ENCODE measurements at places on chromosomes 5 and 9.

DNA sequence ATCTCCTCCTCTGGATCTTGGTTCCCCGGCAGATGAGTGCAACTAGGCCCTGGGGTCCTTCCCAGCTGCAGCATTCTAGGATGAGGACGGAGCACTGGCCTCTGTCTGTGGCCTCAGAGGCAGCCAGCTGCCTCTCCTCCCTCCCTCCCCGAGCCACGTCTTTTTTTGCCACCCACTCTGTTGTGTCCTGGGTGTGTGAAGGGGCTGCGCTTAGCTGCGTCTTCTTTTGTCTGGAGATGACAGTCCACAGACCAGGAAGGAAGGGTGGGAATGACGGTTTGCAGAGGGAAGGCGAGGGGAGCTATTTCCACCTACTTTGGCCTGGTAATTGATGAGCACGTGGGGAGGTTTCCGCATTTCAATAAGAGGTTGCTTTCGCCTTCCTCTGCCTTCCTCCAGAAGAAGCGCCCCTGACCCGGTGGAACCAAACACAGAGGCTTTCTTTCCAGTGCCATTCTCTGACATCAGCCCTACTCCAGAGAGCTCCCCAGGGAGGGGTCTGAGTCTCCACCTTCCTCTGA lies 34.5 kb upstream of the GABRP start:
- DNase-seq, result no peak

DNA sequence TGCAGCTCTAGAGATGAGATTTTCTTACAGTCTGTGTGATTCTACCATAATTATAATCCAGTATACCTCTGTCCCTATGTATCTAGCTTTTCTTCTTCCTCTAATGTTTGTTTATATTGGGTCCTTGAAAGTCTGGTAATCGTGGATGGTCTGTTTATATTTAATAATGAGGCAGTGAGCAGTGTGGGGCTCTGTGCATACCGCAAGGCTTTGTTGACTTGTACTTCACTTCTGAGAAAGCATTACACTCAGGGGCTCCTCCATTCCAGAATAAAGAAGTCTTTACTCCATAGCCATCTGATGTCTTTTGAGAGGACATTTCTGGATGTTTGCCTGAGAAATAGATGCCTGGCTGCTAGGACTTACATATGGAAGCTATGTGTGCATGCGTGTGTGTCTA lies 4.5 kb upstream of the MPDZ start:
- no peak for DNase-seq

DNA sequence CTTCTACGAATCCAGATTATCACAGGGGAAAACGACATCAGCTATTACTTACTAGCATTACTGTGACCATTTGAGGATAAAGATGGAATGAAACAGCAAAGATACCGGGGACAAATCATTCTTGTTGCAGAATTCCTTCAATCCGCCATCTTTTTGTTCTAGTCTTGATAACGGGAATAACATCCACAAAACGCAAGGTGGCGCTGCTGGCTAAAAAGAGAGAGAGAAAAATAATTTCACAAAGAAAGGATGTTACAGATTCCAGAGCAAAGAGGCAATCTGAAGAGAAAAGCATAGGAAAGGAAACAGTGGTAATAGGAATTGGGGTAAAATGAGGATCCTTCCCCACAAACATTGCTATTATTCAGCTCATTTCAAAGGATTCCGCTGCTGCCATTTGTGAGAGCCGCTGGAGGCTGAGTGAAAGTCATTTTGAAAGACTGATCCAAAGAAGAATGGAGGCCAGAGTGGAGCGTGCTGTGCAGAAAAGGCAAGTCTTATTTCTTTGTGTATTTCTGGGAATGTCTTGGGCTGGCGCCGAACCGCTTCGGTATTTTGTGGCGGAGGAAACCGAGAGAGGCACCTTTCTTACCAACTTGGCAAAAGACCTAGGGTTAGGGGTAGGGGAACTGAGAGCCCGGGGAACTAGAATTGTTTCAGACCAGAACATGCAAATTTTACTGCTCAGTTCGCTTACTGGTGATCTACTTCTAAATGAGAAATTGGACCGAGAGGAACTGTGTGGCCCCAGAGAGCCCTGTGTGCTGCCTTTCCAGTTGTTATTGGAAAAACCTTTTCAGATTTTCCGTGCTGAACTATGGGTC lies at the start of gene PCDHB7:
Gene PCDHB7, plus strand, starts transcription at position 264 of the 824 bp plus-strand sequence. Its CDS starts 192 bp downstream, at position 456.
- peak; percentile 18 for DNase-seq

- DNase-seq, result peak; percentile 24
These were observed 21.0 kb upstream of the SCGB3A2 start for GRCh38 chr5:147857302-147858129.

GRCh38 chr5:141850244-141850768 lies 27.9 kb downstream of the PCDH1 start:
- peak; percentile 48 for DNase-seq

- DNase-seq, result no peak
These were observed 62.7 kb upstream of the GRAMD2B start for GRCh38 chr5:126360467-126360866.

DNA sequence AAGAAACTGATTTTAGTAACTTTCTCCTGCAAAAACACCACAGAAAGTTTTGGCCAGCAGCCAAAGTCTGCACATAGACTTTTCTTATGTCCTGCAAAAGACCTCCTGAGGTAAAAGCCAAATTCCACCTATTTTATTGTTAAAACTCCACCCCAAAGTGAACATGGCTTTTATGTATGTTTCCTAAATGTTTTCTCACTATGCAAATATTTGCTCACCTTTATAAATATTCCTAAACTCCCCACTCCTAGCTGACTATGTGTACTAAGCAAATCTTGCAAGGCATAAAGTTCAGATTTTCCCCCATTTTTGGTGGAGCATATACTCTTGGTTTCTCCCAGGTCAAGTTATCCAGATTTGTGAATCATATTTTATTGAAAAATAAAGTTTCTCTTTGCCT lies 446.2 kb downstream of the DNAH5 start:
- no peak for DNase-seq

- no peak for DNase-seq
These were observed 20.8 kb downstream of the CPLX2 start for GRCh38 chr5:175892015-175892800.

- no peak for DNase-seq
These were observed 10.0 kb downstream of the CRAT start for GRCh38 chr9:129100383-129101169.

DNA sequence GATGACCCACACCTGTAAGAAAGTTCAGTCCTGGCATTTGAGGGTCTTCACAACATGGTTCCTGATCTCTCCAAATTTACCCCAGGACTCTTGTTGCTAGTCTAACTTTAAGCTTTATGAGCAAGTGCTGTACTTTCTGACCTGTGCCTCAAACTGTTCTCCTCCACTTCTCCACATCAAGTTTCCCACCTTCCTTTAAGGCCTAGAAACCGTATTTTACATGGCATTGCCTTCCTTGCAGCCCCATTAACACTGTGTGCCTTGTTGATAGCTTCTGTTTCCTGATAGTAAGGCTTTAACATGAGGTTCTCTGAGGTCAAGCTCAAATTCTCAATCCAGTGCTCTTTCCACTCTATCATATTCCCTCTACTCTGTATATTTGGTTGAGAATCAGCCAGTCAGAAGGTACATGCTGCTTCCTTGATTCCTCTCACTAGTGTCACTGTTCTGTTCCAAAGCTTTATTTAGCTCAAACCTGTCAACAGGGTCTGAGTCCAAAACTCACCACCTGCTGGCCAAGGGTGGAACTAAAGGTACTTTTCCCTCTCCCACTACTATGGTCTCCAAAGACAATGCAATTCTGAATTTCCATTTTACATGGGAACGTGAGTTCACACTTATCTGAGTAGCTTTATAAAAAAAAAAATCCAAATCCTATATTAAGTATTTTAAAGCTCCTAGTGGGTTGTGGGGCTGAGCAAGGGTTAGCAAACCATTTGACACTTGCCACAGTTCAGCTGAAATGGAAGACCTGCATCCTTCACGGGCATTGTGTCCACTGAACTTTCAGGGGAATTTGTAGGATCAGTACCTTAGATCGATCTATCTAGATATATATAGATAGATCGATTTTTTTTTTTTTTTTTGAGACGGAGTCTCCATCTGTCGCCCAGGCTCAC lies 21.1 kb downstream of the VCP start:
- DNase-seq, result peak; percentile 38

- peak; percentile 30 for DNase-seq
These were observed 1.0 kb upstream of the TPM2 start for GRCh38 chr9:35690614-35691333.

DNA sequence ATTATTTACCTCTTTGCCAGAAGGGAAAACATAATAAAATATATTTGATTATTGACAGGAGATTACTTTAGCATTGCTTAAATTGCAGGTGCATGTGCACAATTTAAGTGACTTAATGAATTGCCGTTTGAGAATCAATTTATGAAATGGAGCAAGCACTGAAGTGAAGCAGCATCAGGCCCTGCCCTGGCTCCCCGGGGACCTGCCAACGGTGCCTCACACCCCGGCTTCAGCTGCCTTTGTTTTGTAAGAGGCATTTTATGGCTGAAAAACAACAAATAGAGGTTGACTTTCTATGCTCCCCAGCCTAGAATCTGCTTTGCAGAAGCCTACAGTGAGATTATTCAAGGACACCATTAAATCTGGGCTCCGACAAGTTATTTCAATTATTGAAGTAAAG lies 359.1 kb upstream of the IRX4 start:
- DNase-seq, result no peak

- DNase-seq, result no peak
These were observed 142.4 kb downstream of the C9orf152 start for GRCh38 chr9:110065532-110065931.

- no peak for DNase-seq
These were observed 79.8 kb downstream of the ARSB start for GRCh38 chr5:78905084-78905938.

- DNase-seq, result no peak
These were observed 293.3 kb downstream of the MAN2A1 start for GRCh38 chr5:109982966-109983534.

DNA sequence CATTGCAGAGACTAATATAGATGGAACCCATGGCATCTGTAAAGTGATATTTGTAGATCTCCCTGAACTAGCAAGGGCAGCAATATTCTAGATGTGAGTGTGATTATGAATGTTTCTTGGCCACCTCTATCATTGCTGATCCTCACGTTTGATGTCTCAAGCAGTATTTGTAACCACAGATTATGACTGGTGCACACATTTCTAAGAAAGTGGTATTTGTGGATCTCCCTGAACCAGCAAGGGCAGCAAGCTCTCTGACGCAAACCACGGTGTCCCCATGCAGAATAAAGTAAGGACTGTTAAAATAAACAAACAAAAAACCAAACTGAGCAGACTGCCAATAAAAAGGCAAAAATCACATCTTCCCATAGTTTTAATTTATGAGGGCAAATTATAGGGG lies 301.3 kb downstream of the CSNK1G3 start:
- no peak for DNase-seq

- no peak for DNase-seq
These were observed 94.5 kb downstream of the COL23A1 start for GRCh38 chr5:178495706-178496105.

DNA sequence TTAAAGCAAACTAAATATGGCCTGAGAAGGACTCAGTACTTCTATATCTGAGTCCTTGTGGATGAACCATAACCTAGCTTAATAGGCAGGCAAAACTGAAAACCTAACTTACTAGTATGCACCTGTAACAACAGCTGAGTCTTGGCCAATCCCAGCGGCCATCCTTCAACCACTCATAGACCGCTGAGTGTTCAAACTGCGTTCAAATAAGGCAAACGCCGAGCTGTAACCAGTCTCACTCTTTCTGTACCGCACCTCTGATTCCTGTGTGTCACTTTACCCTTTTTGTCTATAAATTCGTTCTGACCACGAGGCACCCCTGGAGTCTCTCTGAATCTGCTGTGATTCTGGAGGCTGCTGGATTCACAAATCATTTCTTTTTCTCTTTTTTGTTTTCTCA lies 170.5 kb downstream of the COL23A1 start:
- no peak for DNase-seq

GRCh38 chr9:136460772-136461325 lies 21.2 kb upstream of the INPP5E start:
- no peak for DNase-seq

DNA sequence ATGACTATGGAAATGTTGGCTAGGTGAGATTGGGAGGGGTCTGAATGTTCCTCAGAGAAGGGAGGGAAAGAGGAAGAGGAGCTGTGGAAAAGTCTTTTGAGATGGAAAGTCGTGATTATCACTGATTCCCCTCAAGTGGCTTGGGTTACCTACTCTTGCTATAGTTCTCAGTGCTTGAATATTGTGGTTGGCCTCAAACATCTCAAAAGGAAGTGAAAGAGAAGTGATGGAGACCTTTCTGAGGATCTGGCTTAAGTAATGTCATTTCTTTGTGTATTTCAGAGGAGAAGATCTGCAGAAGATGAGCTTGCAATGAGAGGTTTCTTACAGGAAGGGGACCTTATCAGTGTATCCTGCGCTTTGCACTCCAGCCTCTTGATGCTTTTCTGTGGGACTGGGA lies 5.5 kb downstream of the EXOSC2 start:
- no peak for DNase-seq

DNA sequence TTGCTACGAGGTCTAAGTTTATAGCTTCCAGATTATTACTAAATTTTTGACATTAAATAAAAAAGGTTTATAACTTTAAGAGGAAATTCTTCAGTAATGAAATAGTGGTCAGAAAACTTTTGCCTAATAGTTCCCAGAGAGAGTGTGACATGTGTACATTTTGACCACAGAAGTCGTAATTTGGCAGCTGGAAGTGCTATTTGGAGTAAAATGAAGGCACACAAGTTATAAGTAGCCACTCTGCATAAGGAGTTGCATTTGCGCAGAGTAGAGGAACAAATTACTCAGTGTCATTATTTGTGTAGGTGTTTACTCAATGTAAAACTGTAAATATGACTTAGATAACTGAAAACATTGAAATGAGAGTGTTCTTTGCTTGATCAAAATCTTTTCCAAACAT lies 408.4 kb downstream of the CCDC171 start:
- DNase-seq, result no peak

- DNase-seq, result no peak
These were observed 2.6 kb downstream of the CCDC183 start for GRCh38 chr9:136798708-136799078.

DNA sequence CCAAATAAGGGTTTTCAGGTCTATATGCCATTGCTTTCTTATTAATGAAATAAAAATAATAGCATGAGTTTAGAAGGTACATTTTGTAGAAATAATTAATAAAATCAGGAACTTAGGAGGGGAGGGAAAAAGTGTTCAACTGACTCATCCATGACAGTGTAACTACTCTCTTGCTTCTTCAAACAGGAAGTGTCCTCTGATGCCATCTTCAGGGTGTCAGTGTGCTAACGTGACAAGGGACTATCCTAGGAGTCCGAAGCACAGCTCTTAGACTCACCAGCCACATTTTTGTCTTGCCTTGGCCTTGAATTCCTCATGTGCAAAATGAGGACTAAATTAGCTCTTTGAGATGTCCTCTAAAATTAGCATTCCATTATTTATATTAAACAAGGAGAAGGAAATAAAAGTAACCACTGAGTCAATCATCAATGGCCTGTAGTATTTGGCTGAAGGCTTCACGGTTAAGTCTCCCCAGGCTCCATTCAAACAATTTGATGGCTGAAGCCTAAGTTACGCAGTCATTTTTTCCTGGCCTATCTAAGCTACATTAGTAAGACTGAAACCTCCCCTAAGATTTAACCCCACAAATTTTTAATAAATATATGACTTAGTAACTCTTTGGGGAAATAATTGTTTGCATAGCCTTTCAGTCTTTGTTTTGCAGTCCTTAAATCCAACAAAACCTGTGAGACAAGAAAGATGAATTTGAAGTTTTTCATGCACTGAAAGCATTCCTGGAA lies 151.1 kb downstream of the ARL15 start:
- no peak for DNase-seq

GRCh38 chr5:132673939-132674630 lies at the start of gene IL4:
Gene IL4 (plus strand): TSS chr5:132673989. CDS start chr5:132674051, 62 bp downstream.
- no peak for DNase-seq

Measured in NCI-H2029 (cell line).